ENCODE measurements at places on chromosomes 5 and 9.

- DNase-seq: peak; percentile 68
Measured at GRCh38 chr5:125554355-125554754, 807.9 kb upstream of the ZNF608 start.

DNA sequence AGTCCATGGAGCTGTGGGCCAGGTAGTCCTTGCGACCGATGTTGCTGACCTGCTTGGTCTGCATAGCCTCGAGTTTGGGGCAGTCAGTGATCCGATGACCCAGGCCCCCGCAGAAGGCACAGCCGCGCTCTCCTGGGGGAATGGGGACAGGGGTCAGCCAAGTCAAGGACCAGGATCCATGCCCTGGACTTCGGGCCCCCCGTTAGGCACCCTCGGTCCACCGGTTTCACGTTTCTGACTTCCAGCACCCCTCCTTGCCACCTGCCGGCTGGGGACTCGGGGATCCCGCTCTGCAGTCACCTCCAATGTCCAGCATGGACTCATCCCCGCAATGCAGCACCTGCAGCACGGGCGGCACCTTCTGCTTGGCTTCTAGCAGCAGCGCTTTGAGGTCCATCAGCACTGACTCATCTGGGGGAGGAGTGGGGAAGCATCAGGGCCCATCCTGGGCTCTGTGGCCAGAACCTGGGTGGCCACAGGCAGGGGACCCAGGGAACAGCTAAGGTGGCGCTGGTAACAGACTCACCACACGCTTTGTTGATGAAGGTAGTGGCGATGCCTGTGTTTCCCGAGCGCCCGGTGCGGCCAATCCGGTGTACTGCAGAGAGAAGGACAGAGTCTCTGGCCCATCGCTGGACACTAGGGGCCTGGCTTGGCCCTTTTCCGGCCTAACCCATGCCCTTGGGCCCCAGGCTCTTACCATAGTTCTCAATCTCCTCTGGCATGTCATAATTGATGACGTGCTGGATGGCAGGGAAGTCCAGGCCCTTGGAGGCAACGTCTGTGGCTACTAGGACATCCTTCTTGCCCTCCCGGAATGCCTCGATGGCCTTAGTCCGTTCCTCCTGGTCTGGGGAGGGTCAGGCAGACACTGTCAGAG lies 2.4 kb upstream of the DOK3 start:
- no peak for DNase-seq

GRCh38 chr5:57635146-57635777 lies 152.7 kb upstream of the ACTBL2 start:
- no peak for DNase-seq

- no peak for DNase-seq
Measured at GRCh38 chr5:146640285-146640896, 124.4 kb upstream of the GPR151 start.

GRCh38 chr9:95820074-95820473 lies 55.4 kb upstream of the ERCC6L2 start:
- no peak for DNase-seq
